ENCODE measurements at places on chromosomes 6 and 20.

GRCh38 chr20:22861990-22862389 is 173.1 kb upstream of the SSTR4 start:
- H3K36me3 ChIP-seq: no peaks in the 10 kb centered on the region
- no peak for DNase-seq
- no peaks in the 10 kb centered on the region for H3K4me1 ChIP-seq
- no peak overlapping the region for H3K4me3 ChIP-seq
- H3K27ac ChIP-seq: no peak overlapping the region

DNA sequence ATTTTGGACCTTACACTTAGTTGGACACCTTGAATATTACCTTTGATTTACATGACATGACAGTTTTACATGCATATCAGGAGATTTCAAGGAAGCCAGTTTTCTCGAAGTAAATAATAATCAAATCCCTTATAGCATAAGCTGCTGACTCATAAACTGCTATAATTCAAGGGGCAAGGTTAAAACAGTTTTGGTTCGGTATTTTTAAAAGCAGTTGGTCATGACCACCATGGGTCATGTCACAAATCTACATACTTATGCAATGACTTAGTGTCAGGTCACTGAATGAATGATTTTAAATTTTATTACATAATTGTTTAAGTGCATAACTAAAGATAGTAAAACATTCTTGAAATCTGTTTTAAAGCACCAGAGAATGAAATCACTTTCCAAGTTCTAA is 158.0 kb downstream of the DST start:
- H3K4me3 ChIP-seq: no peak overlapping the region
- H3K27me3 ChIP-seq: no peaks in the 10 kb centered on the region
- DNase-seq: no peak
- H3K36me3 ChIP-seq: no peaks in the 10 kb centered on the region
- H3K27ac ChIP-seq: no peak overlapping the region

GRCh38 chr6:159102373-159103160 is 57.8 kb upstream of the TAGAP start:
- peak overlapping the region; percentile 21 for H3K27ac ChIP-seq
- no peak overlapping the region for H3K4me3 ChIP-seq
- peaks cover 87% of the 10 kb centered on the region for H3K4me1 ChIP-seq
- H3K27me3 ChIP-seq: no peaks in the 10 kb centered on the region
- H3K36me3 ChIP-seq: peaks cover 3% of the 10 kb centered on the region

GRCh38 chr6:169380493-169380892 is 126.8 kb upstream of the THBS2 start:
- peaks cover 14% of the 10 kb centered on the region for H3K27me3 ChIP-seq
- no peak overlapping the region for H3K4me3 ChIP-seq
- H3K36me3 ChIP-seq: no peaks in the 10 kb centered on the region
- no peaks in the 10 kb centered on the region for H3K4me1 ChIP-seq

DNA sequence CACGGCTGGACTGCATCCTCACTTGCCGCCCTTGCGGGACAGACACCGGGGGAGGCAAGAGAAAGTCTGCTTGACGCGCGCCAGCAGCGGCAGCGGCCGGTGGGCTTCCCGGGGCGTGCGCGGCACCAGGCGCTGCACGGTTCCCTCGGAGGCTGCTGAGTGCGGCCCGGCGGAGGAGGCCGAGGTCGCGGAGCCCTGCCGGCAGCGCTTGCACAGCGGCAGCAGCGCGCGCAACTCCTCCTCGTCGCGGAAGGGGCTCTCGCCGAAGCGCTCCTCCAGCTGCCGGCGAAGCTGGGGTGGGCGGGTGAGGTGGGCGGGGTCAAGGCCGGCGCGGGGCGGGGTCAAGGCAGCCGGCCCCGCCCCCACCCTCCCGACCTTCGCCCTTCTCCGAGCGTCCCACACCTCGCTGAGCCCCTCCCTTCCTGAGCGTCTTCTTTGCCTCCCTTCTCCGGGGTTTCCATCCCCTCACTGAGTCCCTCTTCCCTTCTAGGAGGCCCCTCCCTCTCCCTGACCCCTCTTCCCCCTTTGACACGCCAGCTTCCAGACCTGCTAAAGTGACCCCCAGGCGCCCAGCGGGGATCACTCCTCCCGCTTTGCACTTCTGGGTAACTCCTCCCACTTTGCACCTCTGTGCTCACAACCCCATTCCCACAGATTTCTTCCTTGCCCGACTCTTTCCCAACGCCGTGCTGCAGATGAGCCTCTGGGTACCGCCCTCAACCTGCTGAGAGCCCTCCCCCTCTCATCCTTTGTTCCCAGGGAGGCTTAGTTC is 8.8 kb downstream of the DUSP15 start:
- no peaks in the 10 kb centered on the region for H3K36me3 ChIP-seq
- H3K27me3 ChIP-seq: peaks cover 24% of the 10 kb centered on the region
- H3K27ac ChIP-seq: no peak overlapping the region
- H3K4me3 ChIP-seq: peak overlapping the region; percentile 33
- peak; percentile 78 for DNase-seq
- H3K4me1 ChIP-seq: peaks cover 4% of the 10 kb centered on the region

DNA sequence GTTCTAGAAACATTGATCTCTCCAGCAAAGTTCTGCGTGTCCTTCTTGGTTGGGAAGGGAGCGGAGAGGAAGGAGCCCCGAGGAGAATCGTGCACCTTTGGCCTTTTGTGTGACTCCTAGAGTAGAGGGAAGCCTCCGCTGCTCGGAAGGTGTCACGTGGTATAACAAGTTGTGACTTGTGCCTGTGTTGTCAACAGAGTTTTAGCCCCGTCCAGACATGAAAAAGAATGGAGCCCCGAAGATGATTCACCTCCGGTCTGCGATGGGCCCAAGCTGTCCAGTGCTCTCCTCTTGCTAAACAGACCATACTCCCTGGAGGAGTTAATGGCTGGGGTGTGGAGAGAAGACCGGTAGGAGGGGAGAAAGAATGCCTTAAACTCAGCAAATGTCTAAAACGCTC is 7.0 kb downstream of the EYA2 start:
- H3K27me3 ChIP-seq: peaks cover 15% of the 10 kb centered on the region
- H3K4me3 ChIP-seq: no peak overlapping the region
- H3K4me1 ChIP-seq: no peaks in the 10 kb centered on the region
- H3K27ac ChIP-seq: no peak overlapping the region

DNA sequence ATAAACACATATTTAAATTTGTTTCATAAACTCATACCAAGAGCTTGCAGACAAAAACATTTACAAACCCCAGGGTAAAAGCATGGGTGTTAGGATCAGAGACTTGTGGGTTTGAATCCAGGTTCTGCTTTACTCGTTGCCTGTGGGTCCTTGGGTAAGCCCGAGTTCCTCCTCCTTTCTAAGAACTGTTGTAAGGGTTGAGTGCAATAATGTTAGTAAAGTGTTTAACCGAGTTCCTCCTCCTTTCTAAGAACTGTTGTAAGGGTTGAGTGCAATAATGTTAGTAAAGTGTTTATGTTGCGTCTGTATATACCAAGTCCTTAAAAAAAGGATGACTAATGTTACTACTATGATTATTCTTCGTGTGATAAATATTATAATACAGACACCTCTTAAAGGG is 18.7 kb downstream of the CCDC170 start:
- peaks cover 3% of the 10 kb centered on the region for H3K27me3 ChIP-seq
- no peak overlapping the region for H3K27ac ChIP-seq
- H3K36me3 ChIP-seq: no peaks in the 10 kb centered on the region
- no peaks in the 10 kb centered on the region for H3K4me1 ChIP-seq
- DNase-seq: no peak
- no peak overlapping the region for H3K4me3 ChIP-seq

DNA sequence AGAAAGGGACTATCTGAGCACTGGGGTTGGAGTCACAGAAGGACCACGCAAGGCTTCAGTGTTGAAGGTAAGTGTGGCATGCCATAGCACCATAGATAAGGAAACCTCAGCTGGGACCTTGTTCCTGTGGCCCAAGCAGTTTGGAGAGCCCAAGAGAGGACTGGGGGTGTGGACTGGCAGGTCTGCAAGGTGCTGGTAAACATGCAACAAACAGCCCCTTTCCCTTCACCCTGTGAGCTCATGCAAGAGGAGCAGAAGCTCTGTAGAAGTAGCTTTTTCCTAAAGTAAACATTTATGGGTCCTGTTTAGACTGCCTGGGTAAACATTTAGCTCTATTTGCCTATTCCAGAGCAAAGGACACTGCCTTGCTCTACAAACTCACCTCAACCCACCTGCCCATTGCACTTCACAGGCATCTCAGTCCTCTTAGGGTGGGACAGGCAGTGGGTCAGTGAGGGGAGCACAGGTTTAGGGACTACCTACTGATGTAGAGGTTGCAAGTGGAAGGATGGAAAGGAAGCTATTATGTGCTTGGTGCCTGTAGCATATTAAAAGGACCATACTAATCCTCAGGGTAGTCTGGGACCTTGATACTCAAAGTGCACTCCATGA is 12.0 kb downstream of the ZSCAN31 start:
- H3K4me3 ChIP-seq: no peak overlapping the region
- DNase-seq: no peak
- H3K4me1 ChIP-seq: no peaks in the 10 kb centered on the region
- H3K36me3 ChIP-seq: peaks cover 26% of the 10 kb centered on the region
- no peaks in the 10 kb centered on the region for H3K27me3 ChIP-seq
- H3K27ac ChIP-seq: no peak overlapping the region

DNA sequence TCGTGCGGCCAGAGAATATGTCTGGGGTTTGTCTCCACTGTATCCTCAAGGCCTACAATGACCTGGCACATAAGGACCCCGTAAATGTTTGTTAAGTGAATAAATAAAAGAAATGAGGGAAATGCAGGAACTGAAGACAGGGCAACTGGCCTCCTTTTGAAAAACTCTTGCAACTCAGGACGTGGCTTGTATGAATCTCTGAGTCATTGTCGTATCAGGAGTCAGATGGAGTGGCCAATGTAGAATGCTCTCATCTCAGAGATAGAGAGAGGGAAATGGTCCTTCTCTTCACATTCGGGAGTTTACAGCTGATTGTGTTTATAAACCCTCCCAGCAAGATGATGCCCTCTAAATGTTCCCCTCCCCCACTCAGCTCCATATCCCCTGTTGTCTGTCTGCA is 57.1 kb downstream of the UST start:
- DNase-seq: no peak
- H3K36me3 ChIP-seq: no peaks in the 10 kb centered on the region

DNA sequence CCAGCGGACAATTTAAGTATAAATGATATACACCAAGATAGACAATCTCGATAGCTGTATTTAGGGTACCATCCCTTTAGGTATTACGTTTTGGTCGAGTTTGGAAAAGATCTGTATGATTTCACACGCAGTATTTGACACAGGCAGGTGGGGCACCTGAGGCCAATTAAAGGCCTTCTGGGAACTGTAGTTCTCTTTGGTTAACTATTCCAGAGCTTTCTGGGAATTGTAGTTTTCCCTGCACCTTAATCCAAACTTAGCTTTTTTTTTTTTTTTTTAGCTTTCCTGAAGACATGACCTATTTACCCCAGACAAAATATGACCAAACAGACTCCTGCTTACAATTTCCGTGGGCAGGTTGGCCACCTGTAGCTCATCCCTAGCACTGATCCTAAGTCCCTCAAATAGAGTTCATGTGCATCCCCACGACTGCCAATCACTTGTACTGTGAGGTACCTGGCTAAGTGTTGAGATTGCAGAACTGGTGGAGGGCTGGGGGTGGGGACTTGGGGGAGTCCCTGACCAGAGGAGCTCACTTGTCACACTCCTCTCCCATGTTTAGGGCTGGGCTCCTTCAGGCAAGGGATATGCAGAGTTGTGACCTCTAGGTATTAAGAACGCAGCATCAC is 999 bp upstream of the EHMT2 start:
- H3K4me3 ChIP-seq: peak overlapping the region; percentile 87
- H3K36me3 ChIP-seq: peaks cover 12% of the 10 kb centered on the region
- H3K27ac ChIP-seq: peak overlapping the region; percentile 95
- no peaks in the 10 kb centered on the region for H3K27me3 ChIP-seq

DNA sequence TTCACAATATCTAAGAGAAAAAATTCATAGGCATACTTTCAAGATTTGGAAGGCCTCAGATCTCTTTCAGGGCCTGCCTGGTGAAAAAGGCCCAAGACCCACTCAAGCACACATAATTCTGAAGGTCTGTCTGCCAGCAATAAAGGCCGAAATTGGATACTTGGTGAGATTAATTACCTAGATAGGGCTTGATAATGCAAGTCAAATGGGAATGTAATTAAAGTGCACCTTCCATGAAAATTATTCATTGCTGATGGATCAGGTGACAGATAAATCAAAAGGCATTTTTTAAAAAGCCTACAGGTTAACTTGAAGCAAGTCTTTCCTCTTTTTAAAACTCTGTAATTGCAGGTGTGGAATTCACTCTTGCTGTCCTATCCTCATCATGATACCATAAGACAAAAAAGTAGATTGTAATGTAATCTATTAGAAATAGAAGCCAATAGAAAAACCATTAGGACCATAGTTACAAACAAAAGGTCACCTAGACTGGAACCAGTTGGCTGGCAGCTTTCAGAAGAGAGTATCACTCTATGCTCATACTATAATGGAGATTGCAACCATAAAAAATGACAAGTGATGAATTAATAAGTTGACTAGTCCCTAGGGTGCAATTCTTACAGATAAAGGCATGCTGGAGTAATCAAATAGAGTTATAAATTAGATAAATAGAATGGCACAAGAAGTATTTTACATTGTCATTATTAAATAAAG is 77.3 kb downstream of the EPHA7 start:
- no peaks in the 10 kb centered on the region for H3K36me3 ChIP-seq
- no peaks in the 10 kb centered on the region for H3K4me1 ChIP-seq
- no peak for DNase-seq
- H3K27ac ChIP-seq: no peak overlapping the region
- no peak overlapping the region for H3K4me3 ChIP-seq
- H3K27me3 ChIP-seq: no peaks in the 10 kb centered on the region

GRCh38 chr6:128918886-128919285 is 35.9 kb downstream of the LAMA2 start:
- H3K27me3 ChIP-seq: peaks cover 5% of the 10 kb centered on the region
- no peaks in the 10 kb centered on the region for H3K36me3 ChIP-seq
- DNase-seq: no peak
- H3K27ac ChIP-seq: no peak overlapping the region

- H3K36me3 ChIP-seq: peaks cover 45% of the 10 kb centered on the region
- peaks cover 18% of the 10 kb centered on the region for H3K4me1 ChIP-seq
- DNase-seq: no peak
- H3K4me3 ChIP-seq: no peak overlapping the region
- H3K27ac ChIP-seq: peak overlapping the region; percentile 28
Measured at GRCh38 chr6:25981568-25982263, 19.1 kb downstream of the TRIM38 start.

DNA sequence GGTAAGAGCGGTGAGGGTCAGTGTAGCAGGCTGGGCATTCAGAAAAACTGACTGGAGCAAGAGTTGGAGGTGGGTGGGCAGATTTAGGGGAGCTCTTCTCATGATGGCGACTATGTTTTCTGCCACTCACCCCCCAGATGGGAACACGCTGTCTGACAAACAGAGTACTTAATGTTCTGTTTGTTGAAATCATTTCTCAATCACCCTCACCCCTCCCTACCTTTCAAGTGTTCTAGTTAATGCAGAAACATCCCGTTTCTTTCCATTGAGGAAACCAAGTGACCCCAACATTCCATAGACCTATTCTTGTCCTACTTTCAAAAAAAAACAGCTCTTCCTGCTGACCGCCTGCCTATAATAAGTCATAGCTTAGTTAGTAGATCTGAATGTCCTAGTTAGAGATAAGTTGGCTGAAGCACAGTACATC is 132.5 kb upstream of the NEDD9 start:
- H3K4me3 ChIP-seq: no peak overlapping the region
- peak overlapping the region; percentile 86 for H3K27ac ChIP-seq
- DNase-seq: no peak
- H3K4me1 ChIP-seq: peaks cover 95% of the 10 kb centered on the region
- H3K27me3 ChIP-seq: no peaks in the 10 kb centered on the region
- H3K36me3 ChIP-seq: peaks cover 71% of the 10 kb centered on the region

GRCh38 chr6:44133003-44133931 is 5.9 kb downstream of the TMEM63B start:
- peaks cover 6% of the 10 kb centered on the region for H3K36me3 ChIP-seq
- peaks cover 5% of the 10 kb centered on the region for H3K4me1 ChIP-seq
- H3K27me3 ChIP-seq: no peaks in the 10 kb centered on the region

GRCh38 chr6:18349386-18349785 is 37.8 kb upstream of the RNF144B start:
- no peaks in the 10 kb centered on the region for H3K36me3 ChIP-seq
- DNase-seq: no peak
- H3K27me3 ChIP-seq: peaks cover 26% of the 10 kb centered on the region
- H3K4me1 ChIP-seq: no peaks in the 10 kb centered on the region
- H3K4me3 ChIP-seq: no peak overlapping the region
- H3K27ac ChIP-seq: no peak overlapping the region
